ENCODE measurements at places on chromosomes 11 and 22.

GRCh38 chr11:69094915-69095290 lies 46.2 kb downstream of the TPCN2 start:
- DNase-seq = no peak

- no peak for DNase-seq
Observed at GRCh38 chr11:120547316-120547715, 35.8 kb downstream of the GRIK4 start.

DNA sequence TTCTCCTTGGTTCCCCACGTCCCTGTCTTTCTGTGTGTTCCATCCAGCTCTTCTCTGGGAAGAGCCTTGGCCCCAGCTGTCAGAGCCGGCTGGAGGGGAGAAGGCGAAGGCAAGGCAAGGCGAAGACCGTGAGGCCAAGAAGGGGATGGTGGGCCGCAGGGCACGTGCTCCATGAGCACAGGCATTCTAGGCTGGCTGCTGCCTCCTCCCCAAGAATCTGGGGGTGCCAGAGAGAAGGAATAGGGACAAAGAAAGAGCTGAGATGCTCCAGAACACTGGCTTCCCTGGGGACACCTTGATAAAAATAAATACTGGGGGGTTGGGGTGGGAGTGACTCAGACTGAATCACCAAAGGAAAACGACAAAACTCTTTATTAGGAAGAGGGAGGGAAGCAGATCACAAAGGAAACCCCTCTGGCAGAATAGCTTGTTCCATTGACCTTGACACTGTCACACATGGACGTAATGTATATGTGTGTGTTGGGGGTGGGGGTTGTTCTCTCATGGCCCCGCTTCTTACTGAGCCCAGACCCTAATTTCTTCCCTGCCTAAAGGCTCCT lies 52.5 kb downstream of the NECTIN1 start:
- no peak for DNase-seq

- no peak for DNase-seq
Observed at GRCh38 chr22:44442851-44443595, 55.0 kb downstream of the RTL6 start.

DNA sequence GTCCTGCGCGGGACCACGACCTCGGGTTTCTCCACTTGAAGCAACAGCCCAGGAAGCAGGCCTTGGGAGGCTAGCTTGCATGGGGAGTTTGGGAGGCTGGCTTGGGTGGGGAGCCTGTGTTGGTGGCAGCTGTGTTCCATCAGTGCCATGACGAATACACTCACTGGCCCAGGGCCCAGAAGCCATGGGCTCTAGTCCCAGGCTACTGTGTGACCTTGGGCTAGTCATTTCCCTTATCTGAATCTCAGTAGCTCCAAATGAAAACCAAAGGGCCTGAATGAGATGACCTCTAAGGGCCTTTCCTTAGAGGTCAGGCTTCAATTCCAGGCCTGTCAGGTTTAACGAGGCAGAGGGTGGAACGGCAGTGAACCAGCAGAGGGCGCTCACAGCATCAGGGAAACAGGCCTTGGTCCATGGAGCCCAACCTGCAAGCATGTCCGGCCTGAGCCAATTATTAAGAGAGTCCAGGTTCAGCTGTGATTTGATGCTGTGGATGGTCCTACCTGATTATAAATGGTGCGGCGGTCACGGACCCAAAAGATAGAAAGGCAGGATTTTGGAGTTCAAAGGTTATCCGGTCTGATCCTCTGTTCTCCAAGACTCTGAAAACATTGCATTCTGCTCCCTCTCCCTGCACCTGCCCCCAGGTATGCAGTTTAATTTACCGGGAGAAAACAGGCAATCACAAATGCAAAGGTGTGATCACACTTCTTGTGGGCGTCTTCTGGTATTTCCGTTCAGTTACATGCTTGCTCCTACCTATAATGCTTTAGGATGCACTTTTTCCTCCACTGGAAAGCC lies 15.9 kb downstream of the PTPN5 start:
- peak; percentile 9 for DNase-seq

DNA sequence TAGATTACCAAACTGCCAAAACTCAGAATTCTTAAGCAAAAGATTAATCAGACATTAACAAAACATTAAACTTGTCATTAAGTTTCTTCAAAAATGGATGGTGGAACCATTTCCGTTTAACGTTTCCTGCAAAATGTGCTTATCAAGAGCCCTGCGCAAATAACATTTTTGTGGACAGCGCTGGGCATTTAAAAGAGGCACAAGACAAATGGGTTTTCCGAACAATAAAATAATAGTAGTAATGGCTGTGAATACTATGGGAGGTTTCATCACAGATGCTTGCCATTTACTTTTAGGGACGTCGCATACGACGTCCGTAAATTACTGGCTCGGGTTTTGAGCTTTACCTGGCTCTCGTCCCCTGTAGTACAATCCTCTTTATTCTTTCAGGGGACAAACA lies 1.1 kb downstream of the NPAT start:
- DNase-seq = no peak

DNA sequence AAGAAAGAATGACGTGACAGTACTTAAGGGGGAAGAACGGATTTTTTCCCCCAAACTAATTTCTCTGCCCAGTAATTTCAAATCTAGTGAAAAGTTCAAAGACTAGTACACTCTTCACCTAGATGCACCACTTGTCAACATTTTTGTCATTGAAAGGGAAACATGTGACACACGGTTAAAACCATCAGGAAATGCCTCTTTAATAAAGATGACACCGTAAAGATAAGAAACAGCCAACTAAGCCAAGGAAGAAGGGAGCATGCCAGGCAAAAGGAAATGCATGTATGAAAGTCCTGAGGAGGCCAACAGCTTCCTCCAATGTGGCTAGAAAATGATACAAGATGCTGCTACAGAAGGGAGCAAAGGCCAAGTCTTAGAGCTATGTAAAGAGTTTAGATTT lies 49.4 kb downstream of the RSF1 start:
- no peak for DNase-seq

GRCh38 chr11:119130662-119131061 lies 9.3 kb downstream of the HINFP start:
- no peak for DNase-seq

DNA sequence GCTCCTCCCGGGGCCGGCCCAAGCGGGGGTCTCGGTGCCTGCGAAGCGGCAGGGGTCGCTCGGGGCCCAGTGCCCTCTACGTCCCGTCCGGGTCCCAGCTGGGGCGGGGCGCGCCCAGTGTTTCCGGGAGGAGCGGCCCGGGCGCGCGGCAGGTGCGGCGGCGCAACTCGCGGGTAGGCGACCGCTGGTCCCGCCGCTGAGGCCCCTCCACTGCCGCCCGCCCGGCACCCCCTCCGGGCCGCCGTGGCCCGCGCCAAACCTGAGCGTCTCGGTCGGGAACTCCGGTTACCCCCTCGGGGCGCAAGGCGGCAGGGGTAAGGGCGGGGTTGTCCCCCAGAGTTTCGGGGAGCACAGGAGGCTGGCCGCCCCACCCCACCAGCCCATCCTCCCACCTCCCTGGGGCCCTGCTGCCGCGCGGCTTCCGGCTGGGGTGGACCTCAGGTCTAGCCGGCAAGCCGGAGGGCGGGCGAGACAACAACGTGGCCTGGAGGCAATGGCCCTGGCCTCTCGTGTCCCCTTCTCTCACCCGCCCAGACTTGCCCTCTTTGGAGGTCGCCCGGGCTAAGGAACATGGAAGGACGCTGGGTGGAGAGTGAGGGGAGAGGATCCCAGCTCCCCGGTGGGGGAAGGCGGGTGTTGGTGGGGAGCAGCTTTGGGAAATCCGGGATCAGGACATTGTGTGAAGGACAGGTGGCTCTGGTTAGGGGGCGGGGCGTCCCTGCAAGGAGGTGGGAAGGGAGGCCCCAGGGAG lies 398 bp upstream of the CRACR2B start:
- DNase-seq = no peak

DNA sequence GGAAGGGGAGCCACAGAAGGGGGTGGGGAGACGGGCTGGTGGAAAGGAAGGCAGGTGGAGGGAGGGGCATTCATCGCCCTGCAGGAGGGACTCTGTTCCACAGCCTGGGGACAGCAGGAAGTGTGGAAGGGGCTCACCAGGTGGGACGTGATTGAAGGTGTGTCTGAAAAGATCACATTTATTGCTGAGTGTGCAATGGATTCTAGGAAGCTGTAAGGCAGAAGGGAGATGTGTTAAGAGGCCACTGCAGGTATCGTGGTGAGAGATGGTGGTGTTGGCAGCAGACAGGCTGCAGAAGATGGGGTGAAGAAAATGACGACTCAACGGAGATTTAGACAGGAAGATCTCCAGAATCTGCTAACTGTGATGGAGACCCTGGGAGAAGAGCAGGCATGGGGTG lies 537.4 kb downstream of the MN1 start:
- no peak for DNase-seq

DNA sequence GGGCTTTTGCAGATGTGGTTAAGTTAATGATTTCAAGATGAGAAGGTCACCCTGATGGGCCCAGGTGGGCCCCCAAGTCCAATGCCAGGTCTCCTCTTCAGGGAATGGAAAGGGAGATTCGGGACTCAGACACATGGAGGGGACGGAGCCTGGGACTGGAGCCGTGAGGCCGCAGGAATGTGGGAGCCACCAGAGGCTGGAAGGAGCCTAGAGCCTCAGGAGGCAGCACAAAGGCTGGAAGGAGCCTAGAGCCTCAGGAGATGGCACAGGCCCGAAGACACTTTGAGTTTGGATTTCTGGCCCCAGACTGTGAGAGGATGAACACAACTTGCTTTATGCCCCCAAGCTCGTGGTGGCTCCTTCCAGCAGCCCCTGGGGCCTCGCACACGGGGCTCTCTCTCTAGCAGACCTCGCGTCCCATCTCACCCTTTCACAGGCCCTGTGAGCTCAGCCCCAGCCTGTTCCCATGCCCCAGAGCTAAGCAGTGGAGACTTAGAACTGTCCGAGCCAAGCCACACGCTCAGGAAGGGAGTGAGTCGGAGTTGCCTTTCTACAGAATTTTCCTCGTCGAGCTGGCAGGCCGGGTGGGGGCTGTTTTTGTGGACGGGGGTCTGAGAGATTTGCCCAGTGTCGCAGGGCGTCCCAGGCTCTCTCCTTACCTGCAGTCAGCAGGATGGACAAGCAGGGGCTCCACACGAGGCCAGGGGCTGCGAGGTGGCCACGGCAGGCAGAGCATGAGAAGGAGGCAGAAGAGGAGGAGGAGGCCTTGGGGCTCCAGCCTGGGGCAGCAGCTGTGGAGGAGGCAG lies 937.6 kb downstream of the BRD1 start:
- DNase-seq = no peak

- DNase-seq = peak; percentile 41
Observed at GRCh38 chr11:1202776-1203504, 19.9 kb upstream of the MUC5B start.

DNA sequence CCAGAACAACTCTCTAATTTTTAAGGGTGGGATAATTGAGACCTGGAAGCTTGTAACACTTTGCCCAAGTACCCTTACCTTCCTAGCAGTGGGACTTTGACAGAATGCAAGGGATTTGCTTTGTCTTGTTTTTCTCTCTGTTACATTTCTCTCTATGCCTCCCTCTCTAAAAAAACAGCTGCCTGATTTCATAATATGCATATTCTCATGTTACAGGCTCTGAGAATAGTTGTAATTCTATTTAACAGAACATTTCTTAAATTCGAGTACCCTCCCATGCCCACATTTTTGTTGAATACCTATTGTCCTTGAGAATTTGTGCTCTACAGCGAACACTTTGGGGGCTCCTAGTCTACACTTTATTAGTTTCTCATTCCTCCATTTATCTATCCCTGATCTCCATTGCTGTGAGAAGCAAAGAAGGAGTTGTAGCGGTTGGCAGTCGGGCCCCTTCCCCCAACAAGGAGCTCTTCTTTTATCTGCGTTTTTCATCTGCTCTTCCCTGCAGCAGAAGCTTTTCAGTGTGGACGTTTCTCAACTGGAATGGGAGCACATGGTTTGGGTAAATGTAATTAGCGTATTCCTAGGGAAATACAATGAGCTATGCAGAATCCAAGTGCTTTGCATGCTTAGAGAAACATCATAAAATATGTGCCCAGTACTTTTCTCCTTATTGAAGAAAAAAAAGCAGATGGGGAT lies 117.7 kb upstream of the CCDC90B start:
- DNase-seq = no peak

DNA sequence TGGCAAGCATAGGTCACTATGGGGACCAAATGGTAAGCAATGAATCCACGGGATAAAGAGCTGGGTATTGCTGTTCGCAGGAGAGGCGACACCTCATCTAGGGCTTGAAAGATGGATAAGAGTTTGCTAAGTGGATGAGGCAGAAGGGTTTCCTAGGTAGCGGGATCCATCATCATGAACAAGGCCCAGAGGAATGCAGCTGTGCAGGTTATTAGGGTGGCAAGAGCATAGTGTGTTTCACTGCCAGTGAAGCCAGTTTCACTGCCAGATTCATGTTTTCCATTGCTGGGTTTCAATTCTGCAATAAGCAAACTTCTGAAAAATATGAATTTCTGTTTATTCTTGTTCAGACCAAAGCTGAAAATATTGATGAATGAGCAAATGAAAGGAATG lies 27.2 kb downstream of the WEE1 start:
- DNase-seq = no peak

- no peak for DNase-seq
Observed at GRCh38 chr11:94017446-94017845, 3.7 kb upstream of the HEPHL1 start.

- no peak for DNase-seq
Observed at GRCh38 chr11:122720107-122720881, 64.8 kb downstream of the UBASH3B start.

GRCh38 chr11:134068829-134069425 lies at the start of gene JAM3:
JAM3 (plus strand) TSS chr11:134069072; CDS start chr11:134069084, 12 bp downstream.
- peak; percentile 98 for DNase-seq

- DNase-seq = no peak
Observed at GRCh38 chr22:25236417-25236816, 17.0 kb downstream of the CRYBB2 start.

DNA sequence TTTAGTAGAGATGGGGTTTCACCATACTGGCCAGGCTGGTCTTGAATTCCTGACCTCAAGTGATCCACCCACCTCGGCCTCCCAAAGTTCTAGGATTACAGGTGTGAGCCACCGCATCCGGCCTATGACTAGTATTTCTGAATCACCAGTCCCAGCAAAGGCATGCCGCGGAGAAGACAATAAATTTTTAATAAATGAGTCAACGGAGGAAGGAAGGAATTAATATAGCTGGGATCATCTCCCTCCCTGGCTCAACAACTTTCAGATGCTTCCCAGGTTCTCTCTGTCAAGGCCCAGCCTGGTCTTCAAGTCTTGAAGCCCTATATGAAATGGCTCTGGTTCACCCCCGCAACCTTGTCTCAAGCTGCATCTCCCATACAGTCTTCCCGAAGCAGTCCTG lies 45.7 kb downstream of the CYTH4 start:
- DNase-seq = no peak

DNA sequence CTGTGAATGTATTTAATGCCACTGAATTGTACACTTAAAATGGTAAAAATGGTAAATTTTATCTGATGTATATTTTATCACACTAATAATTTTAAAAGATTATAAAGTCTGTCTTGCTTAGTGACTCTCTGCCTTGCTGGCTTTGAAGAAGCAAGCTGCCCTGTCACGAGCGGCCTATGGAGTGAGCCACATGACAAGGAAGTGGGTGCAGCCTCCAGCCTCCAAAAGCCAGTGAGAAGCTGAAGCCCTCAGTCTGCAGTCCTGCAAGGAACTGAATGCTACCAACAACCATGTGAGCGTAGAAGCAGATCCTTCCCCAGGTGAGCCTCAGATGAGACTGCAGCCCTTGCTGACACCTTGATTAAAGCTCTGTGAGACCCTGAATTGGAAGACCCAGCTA lies 20.0 kb downstream of the C11orf24 start:
- DNase-seq = no peak
